ENCODE measurements at places on chromosomes 7 and 10.

GRCh38 chr10:99523251-99523773 is 9.4 kb upstream of the NKX2-3 start:
- no peak for DNase-seq

DNA sequence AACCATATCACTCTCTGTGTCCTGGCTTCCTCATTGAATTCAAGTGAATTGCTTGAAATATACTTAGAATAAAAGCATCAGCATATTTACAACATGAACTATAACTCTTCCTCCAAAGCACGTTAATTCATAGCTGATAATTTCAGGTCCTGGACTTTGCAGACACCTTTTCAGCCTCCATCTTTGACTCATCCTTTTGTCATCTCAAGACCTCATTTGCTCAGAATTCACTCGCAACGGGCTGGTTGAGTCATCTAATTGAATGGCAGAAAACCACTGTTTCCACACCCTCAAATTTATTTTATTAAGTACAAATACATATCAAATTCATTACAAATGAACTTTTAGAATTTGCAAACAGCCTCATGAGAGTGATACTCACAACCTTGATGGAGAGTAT is 545.7 kb downstream of the GATA3 start:
- DNase-seq: no peak

- DNase-seq: no peak
Measured at GRCh38 chr7:91264924-91265681, 870 bp downstream of the FZD1 start.

- DNase-seq: no peak
Measured at GRCh38 chr7:116224492-116225098, 14.3 kb downstream of the TES start.

DNA sequence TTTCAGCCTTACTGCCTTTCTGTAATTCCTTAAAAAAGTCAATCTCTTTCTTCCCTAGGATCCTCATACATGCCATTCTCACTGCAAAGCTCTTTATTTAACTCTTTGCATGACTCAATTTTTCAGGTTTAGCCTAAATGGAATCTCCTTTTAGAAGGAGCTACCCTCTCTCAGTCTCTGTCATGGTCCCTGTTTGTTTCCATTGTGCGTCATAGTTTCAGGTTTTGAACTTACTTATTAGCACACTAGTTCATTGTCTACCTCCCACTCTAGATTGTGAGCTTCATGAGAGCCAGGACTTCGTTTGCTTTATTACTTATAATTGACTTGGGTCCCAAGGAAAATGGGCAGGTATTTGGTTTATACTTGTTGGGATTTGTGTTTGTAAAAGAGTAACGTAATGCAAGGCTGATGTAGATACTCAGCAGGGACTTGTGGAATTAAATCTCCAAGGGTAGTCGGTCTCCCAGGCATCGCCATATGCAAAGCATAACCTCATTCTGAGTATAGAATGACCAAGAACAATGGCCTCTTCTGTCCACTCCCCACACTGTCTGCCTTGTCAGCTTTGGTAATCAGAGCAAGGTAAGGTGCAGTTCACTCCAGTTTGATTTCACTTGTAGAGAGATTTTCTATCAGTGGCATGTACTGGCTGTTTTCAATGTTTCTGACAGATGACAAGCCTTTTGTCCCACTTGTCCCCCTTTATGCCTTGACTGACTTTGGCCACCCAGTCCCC is 252.0 kb downstream of the SORCS3 start:
- DNase-seq: no peak

DNA sequence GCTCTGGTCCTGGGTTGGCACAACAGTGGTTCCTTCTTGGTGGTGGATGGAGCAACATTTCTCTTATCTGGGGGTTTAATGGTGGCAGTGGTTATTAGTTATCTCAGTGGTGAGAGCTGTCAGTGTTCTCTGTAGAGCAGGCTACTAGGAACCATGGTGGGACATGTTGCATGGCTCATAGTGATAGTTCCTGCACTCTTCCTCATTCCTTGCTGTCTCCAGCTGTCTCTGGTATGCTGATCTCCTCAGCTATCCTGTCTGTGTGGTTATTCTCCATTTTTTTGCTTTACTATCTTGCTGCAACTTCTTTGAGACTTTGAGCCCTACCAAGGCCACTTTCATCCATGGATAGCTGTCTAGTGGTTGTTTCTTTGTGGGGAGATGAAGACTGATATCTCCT is 44.0 kb downstream of the CCDC7 start:
- no peak for DNase-seq

DNA sequence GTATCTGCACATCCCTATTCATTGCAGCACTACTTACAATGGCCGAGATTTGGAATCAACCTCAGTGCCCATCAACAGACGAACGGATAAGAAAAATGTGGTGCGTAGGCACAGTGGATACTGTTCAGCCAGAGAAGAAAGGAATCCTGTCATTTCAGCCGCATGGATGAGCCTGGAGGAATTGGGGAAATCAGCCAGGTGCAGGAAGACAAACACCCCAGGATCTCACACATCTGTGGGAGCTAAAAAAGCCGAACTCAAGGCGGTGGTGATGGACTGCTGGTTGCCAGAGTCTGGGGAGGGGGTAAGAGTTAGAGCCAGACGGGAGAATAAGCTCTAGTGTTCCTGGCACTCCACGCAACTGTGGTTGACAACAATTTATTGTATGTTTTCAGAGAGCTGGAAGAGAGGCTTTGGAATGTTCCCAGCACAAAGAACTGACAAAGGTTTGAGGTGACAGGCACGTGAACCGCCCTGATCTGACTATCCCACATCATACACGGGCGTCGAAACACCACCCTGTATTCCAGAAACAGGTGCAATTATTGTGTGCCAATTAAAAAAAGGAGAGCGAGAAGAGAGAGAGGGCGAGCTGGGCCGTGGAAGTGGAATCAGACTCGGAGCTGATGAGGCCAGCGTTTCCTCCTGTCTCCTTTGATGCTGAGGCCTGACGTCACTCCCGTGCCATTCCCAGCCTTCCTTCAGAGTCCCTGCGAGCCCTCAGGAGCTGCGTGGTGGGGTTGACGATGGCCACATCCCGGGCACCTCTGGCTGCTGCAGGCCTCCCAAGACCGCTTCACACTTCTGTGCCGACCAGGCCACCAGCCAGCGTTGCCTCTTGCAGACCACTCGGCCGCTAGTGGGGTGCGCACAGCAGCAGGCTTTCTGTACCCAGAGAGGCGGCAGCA is 189.5 kb downstream of the DNAJB6 start:
- no peak for DNase-seq

DNA sequence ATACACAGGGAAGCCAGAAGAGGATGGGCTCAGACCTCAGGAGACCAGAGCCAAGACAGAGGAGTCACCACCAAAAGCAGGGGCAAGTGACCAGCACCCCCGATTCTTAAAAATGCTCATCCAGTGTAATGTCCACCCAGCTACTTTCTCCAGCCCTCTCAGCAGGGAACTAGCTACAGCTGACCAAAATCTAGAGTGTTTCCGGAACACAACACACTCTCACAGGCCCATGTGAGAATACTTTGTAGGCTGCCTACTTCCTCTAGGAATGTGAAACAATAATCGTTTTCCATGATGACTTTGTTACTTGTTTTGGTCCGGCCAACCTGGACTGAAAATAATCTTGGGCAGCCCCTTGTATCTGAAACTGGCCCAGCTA is 14.5 kb downstream of the PSAP start:
- DNase-seq: no peak

GRCh38 chr10:106612381-106612780 is 552.1 kb downstream of the SORCS1 start:
- no peak for DNase-seq

All from activated CD4-positive, alpha-beta T cell treated with anti-CD3 and anti-CD28 coated beads for 1 hour (primary cell).